Stimulated activated CD4-positive, alpha-beta T cell treated with anti-CD3 and anti-CD28 coated beads, Interleukin-12 subunit alpha, Interleukin-12 subunit beta, amount 100 ng/mL, for 4 hours (primary cell): ENCODE measurements at places on chromosomes 2 and 18.

GRCh38 chr2:3268705-3269029, 109.0 kb downstream of the EIPR1 start:
- no peak for DNase-seq

DNA sequence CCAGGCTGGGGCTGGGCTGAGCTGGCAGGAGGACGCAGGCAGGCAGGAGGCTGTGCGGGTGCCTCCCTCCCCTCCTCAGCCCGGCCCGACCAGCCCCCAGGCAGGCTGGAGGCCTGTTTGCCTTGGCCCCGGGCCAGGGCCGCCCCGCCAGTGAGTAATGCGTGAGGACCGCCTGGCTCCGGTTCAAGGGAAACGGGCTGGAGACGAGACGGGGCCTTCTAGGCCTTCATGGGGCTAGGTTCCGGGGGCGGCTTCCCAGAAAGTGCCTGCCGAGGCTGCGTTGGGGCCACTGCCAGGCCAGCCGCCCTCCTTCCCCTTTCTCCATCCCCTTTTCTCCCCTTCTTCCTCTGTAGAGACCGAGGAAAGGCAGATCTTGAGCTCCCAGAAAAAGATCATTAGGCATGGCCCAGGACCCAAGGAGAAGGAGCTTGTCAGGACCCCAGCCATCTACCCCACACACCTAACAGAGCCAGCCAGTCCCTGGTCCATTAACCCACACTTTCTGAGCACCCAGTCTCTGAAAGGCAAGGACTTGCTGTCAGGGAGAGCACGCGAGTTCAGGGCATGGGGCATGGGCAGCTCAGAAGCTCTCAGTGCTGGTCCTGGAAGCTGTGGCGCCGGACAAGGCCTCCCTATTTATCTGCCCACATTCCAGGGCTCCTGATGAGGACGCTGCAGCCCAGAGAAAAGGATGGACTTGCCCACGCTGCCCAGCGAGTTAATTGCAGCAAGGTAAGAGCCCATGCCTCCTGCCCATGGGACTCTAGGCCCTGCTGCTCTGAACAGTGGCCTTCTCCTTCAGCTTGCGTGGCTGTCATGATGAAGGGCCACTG, 48.5 kb downstream of the SMAD7 start:
- DNase-seq, result no peak

GRCh38 chr2:62296034-62296831, 100.3 kb downstream of the B3GNT2 start:
- no peak for DNase-seq

GRCh38 chr18:907885-908757, 3.5 kb downstream of the ADCYAP1 start:
- DNase-seq, result no peak

- peak; percentile 31 for DNase-seq
Measured at GRCh38 chr18:49041435-49042245, 90.9 kb upstream of the SMAD7 start.

- no peak for DNase-seq
Measured at GRCh38 chr2:39429746-39430145, 7.3 kb downstream of the MAP4K3 start.

GRCh38 chr2:86020984-86021383, 84.7 kb downstream of the POLR1A start:
- DNase-seq, result no peak

- DNase-seq, result no peak
Measured at GRCh38 chr18:58004317-58004716, 39.7 kb upstream of the NEDD4L start.

GRCh38 chr18:29218091-29218490, 1041.2 kb upstream of the CDH2 start:
- no peak for DNase-seq

DNA sequence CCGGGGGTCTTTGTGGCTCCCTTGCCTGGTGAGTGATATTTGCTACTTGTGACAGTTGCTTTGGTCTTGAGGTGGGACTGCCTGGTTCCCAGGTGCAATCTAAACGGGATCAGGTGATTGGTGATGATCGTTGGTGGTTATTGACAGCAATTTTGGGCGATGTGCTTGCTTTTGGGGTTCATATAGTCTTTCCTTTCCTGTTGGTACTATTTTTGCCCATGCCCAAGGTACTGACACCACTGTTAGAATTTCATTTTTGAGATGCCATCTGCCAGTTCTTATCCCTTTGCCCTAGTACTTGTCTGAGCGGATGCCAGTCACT, 573 bp downstream of the WDR7 start:
- no peak for DNase-seq

DNA sequence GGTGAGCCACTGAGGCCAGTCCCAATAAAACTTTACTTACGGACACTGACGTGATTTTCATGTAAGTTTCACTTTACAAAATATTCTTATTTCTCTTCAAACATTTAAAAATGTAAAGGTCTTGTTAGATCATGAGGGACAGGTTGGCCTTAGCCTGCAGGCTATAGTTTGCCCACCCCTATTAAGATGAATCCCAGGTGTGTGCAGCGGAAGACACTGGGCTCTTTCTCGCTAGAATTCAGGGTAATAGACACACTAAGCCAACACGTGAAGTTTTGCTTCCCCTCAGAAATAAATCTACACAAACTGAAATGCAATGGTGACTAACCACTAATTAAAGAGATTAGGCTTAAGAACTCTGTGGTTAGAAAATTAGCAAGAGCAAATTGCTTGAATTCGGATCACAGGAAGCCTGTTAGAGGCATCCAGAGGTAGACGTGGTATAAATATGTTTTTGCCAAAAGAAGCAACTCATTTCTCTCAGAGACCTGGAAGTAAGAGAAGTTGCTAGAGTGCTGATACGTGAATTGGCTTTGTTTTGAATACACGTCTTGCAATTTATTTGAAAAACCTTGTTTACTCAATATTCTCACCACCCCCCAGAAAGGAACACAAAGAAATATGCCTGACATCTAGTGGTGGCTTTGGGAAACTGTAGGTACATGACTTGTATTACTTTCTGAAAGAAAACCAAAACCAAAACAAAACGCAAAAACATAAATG, 151.6 kb downstream of the DTNB start:
- no peak for DNase-seq

GRCh38 chr18:78393086-78393862, 586.3 kb upstream of the SALL3 start:
- no peak for DNase-seq

DNA sequence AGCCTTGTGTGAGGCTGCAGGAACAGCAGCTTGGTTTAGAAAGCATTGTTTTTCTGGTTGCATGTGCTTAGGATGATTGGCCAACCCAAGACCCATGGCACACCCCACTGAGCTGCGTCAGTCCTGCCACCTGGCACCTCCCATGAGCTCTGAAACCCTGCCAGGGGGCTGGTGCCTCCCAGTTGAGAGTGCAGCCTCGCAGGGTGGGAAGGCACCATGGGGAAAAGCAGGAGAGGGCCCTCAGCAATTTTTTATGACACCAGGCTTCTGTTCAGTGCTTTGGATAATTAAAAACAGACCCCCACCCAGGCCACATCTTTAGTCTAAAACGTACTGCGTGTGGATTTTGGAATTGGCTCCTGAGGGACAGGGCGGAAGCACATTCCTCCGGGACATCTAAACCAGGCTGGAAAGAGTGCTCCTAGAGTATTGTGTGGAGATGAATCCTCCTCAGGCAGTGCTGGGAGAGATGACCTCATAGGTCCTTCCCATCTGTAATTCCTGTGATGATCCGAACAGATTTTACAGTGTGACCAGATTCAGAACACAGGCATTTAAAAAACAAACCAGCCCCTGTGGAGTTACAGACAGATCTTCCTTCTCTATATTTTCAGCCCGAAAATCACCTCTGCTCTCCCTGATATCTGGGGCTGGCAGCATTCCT, 438.3 kb downstream of the ZNF521 start:
- no peak for DNase-seq
